Inflammatory macrophage (primary cell): ENCODE measurements at places on chromosomes 12 and 14.

DNA sequence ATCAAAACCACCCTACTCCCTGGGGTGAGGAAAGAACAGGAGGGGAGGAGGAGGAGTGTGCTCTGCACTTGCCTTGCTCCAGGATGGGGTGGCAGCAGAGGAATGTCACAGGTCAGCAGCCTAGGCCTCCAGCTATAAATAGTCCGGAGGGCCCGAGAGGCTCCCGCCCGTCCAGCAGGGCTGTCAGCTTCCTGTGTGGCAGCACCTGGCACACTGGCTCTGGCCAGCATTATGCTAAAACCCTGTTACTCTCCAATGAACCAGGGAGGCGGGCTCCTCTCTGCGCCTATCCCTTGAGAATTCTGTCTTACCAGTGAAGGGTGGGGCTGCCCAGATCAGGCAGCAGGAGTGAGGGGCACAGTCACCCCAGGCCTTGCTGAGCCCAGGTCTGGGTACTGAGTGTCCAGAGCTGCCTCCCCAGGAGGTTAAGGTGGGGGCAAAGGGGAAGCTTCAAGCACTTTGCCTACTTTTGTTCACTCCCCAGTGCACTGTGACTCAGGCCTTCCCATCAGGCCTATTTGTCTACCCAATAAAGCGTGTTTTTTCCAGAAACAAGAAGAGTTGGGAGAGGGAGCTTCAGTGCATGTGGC is 1.2 kb upstream of the COX14 start:
- DNase-seq, result peak; percentile 82

DNA sequence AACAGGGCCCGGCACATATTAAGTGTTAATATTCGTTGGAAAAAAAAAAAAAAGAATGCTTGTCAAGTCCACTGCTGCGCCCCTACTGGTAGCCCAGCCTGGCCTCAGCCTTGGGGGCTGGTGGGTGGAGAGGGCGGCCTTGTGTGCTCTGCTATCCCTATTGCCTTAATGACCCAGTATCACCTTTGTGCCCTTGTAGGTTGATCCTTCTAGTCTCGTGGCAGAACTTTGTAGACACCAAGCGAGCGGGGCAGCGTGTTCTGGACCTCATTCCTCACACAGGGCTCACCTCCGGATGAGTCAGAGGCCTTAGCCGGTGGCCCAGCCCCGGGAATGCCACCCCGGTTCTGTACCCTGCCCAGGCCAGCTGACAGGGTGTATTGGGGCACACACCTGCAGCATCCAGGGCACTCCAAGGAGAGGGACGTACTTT is 1.8 kb upstream of the RCOR1 start:
- DNase-seq, result peak; percentile 13

DNA sequence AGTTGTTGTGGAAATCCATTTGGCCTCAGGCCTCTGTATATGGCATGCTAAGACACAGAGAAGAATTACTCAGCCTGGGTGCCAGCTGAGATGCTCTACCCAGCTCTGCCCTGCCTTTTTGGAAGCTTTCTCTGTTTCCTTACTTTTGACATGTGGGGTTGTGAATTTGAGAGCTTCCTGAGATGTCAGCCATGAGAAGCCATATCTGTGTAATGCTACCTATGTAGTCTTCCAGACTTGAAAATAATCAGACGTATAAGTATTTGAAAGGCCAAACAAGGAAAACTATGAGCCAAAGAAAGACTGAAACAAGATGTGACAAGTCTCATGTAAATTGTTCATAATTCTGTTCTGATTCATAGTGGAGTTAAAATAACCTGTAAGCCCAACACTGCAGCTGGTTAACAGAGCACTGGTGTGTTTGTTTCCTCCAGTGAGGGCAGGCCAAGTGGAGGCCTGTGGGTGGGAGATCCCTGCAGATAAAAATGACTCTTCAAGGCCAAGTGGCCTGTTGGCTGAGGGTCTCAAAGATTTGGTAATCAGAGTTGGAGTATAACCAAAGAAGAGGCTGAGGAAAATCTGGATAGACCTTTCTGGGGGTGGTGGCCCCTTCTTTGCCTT is 94.0 kb downstream of the TMX1 start:
- DNase-seq, result no peak

- DNase-seq, result no peak
Observed at GRCh38 chr14:105421723-105422615, 2.3 kb downstream of the MTA1 start.

- peak; percentile 61 for DNase-seq
Observed at GRCh38 chr12:51951843-51952722, 584 bp downstream of the ACVR1B start.

GRCh38 chr14:80850197-80850814 is 91.2 kb downstream of the CEP128 start:
- DNase-seq, result peak; percentile 38

- DNase-seq, result no peak
Observed at GRCh38 chr12:12194206-12194605, 72.6 kb downstream of the LRP6 start.

DNA sequence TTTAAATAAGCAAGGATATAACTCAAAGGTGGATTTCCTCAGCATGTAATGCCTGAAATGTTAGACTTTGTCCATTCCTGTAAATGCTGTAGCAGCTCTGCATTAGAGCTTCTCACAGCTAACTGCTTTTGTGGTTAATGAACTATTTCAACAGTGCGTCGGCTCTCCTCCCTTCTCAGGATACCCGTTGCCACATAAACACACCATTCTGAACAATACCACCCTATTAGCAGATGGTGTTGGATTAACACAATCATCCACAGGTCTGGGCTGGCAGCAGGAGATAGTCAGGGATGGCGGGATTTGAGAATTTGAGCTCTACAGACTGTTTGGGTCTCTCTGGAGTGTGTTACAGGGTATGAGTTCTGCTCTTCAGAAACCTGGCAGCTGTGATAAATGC is 33.5 kb upstream of the C12orf42 start:
- DNase-seq, result no peak

- DNase-seq, result no peak
Observed at GRCh38 chr14:94384342-94384741, 4.1 kb downstream of the SERPINA1 start.

DNA sequence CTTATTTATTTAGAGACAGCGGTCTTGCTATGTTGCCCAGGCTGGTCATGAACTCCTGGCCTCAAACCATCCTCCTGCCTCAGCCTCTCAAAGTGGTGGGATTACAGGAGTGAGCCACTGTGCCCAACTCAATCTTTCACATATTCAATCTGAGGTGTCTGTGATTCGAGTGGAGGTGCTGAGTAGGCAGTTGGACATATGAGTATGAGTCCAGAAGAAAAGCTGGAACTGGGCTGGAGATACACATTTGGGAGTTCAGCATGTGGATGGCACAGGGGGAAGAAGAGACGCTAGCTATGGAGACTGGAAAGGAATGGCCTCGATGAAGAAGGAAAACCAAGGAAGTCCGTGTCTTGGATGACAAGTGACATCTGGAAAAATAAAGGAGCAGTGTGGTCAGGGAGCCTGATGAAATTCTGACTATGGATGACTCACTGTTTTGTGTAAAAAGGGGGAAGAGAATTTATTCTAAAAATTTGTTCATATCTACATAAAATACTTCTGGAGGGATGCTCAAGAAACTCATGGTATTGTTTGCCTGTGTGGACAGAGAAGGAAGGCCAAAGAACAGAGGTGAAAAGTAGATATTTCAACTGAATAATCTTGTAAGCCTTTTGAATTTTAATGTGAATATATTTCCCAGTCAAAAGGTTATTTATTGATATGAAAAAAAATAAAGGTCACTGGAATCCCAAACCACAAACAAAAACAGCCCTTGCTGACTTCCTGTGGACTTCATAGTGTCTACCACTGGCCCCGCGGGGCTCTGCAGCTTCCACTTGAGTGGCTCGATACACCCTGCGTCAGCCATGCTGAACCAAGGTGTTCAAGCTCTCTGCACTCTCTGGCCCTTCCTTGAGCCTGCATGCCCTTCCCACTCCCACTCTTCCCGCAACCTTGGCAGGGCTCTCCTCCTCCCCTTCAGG is 8.9 kb upstream of the LTA4H start:
- DNase-seq, result peak; percentile 67

GRCh38 chr12:55755246-55755645 is 12.3 kb downstream of the GDF11 start:
- DNase-seq, result no peak

- DNase-seq, result peak; percentile 96
Observed at GRCh38 chr12:6182279-6182898, 17.8 kb upstream of the CD9 start.

DNA sequence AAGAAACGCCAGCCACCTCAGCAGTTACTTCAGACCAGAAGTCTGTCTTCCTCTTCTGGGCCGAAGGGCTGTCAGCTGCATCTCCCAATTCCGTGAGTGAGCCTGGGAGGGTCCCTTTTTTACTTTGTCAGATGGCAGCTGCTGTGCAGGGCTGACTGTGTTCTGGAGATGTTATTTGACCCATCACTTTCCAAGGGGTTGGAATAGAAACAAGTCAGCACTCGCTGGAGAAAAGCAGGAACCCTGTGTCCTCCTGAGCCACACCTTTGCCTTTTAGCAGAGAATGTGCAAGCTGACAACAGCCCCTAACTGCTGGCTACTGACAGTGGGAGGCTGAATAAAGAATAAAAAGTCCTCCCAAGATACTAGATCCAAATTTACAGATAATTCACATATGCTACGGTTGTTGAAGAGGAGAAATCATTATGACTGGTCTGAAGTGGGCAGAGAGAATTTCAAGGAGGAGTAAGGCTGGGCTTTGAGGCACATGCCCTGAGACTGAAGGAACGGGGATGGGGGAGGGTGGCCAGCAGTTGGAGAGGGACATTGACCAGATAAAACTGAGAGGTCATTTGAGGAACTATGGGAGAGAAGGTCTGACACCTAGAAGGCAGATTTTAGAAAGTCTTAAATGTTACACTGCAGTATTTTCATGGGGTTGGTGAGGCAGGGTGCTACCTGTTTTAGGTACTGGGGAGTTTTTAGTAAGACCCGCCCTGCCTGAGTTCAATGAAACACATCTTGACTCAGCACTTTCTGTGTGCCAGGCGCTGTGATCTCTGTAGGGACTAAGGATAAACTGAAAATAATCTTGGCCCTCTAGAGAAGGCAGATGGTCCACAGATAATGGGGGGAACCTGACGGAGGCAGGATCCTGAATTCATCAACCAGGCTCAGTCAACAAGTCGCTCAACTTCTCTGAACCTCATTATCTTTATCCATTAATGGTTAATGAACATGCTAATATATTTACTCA is 27.4 kb downstream of the FAM234B start:
- DNase-seq, result no peak

GRCh38 chr12:116381744-116382685 is 104.5 kb upstream of the MED13L start:
- DNase-seq, result no peak

- DNase-seq, result no peak
Observed at GRCh38 chr12:91023326-91024004, 18.7 kb upstream of the EPYC start.

GRCh38 chr12:111313833-111314259 is 55.0 kb downstream of the PHETA1 start:
- peak; percentile 71 for DNase-seq

DNA sequence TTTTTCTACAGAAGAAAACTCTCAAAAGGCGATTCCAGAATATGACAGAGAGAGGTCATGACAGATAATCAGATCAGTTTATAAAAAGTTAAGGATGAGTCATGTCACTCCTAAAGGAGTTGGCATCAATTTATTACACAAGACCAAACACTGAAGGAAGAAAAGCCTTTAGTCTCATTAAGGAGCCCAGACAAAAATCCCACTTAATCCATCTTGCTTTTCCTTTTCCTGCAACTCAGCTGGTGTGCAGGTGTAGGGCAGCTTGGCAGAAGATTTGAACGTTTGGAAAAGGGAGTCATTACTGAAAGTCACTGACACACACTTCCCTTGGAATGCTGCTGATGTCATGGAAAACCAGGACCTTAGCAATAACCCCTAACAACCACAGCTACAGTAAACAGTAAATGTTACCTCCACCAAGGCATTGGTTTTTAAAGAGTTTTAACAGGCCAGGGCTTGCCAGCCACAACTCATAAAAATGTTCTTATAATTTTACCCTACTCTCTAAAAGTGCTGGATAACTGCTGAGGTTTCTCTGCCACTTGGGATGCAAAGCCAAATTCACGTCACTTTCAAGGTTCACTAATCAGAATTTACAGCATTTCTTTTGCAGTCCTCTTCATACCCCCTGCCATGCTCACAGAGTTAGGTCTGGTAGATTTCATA is 320.6 kb downstream of the RAD51B start:
- no peak for DNase-seq

DNA sequence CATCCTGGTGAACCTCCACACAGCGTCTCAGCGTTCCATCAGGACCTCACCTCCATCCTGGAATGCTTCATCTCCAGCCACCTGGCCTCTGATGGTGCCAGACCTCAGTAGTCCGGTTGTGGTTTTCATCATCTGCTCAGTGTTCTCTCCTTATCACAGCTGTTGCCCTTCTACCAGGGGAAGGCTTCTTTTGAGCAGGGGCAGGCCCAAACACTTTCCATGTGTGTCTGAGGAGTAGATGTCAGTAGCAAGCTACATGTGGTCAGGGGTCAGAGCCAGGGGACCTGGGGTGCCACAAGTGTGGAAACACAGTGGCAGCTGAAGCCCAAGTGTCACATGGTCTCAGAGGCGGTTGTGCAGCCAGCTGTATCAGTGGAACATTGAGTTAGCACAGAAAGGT is 30.2 kb upstream of the FGD4 start:
- no peak for DNase-seq

- no peak for DNase-seq
Observed at GRCh38 chr12:64706857-64707256, 52.3 kb downstream of the GNS start.

- DNase-seq, result no peak
Observed at GRCh38 chr14:78491048-78491447, 320.9 kb downstream of the NRXN3 start.

DNA sequence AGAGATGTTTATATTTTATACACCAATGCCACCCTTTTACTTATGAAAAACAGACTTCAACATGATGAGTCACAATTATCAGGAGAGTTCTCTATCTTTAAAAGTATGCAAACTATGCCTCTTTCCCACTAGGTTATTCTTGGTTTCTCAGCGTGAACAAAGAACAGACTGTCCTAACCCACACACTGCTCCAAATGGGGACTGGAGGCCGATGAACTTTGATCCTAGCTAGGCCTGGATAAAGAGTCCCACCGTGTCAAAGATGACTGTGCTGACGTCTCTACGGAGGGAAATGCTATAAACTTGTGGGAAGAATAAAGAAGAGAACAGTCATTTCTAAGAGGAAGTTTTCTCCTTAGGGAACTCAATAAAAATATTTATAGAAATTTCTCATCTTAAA is 160.1 kb downstream of the EPS8 start:
- DNase-seq, result peak; percentile 43

DNA sequence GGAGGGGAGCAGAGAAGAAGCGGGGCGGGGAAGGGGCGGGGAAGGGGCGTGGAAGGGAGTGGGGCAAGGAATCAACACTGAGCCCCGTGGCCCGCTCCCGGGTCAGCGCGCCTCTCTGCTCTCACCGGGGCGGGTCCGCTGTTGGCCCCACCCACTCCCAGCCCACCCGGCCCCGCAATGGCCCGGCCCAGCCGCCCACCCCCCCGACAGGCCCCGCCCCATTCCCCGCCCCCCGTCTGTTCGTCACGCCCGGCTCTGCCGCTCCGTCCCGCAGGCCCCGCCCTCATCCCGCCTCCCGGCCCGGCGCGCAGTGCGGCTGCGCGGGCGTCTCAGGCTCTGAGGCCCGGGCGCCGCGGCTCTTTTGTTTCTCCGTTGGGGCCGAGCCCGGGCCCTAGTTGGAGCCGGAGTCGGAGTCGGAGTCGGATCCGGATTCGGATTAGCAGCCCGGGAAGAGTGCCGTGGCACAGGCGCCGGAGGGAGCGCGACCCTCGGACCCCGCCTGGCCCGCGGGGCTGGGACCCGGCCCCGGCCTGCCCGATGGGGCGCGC is at the start of gene ULK1:
TSS of gene ULK1 (plus strand) at position 310 of the 548 bp plus-strand sequence. CDS start 380 bp downstream, outside the sequence.
- DNase-seq, result peak; percentile 92
